Colonic mucosa (tissue), 4 donors: ENCODE measurements at places on chromosomes 6 and 20. TPM values are rescaled to one million over a fixed set of nuclear protein-coding genes. Genes with fewer than 3 reads are reported as not detected.

DNA sequence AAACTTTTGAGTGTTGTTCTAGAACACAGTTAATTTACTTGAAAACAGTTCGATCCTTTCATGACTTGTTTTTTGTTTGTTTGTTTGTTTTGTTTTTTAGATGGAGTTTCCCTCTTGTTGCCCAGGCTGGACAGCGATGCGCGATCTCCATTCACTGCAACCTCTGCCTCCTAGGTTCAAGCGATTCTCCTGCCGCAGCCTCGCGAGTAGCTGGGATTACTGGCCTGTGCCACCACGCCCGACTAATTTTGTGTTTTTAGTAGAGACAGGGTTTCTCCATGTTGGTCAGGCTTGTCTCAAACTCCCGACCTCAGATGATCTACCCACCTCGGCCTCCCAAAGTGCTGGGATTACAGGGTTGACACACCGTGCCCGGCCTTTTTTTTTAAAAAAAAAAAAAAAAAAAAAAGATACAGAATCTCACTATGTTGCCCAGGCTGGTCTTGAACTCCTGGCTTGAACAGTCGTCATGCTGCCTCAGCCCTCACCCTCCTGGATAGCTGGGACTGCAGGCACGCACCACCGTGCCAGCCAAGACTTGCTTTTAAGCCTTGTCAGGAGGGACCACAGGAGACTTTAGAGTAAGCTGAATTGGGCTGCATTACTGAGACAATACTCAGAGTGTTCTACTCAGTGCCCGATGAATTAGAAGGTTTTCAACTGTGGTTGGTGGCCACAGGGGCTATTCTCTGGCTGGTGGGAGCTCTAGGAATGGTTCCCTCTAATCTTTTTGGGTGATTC lies 76.7 kb upstream of the SLC22A16 start:
- DNase-seq = no peak

- no peak for DNase-seq
Observed at GRCh38 chr6:107811591-107812218, 12.4 kb downstream of the SCML4 start.

The WFDC2 gene
- total RNA-seq = 285 TPM

DNA sequence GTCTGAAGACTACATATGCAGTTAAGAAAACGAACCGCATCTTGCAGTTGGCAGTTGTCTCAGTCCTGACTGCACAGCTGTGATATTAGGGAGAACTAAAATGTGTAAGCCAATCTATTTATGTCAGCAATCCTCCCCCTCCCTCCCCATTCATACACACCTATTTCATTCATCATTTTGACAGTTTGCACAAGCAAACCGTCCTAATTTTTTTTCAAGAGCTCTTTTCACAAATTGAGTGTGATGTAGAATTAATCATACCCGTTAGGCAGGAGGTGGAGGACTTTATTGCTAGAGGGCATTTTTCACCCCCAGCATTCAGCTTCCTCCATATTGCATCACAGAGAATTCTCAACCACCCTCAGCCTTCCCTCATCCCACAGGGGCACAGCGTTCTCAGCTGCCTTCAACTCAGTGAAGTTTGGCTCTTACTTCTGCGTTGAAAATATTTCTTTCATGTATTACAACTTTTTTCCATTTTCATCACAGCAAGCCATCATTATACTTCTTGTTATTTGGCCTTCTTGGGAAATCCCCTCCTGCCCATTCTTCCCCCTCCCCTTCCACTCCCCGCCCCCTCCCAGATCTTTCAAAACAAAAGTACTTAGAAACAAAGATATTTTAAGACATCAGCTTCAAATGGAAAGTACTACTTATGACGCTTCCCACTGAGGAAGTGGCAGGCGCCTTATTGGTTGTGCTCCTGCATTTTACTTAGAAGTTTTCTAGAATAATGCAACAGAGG lies 37.5 kb downstream of the NOX3 start:
- DNase-seq = peak; percentile 22

GRCh38 chr6:32439602-32440214 lies at the start of gene HLA-DRA:
HLA-DRA (plus strand) TSS chr6:32439887; CDS start chr6:32439951, 64 bp downstream.
- DNase-seq = peak; percentile 25

- no peak for DNase-seq
Observed at GRCh38 chr20:5920581-5920980, 29.8 kb downstream of the TRMT6 start.

The BYSL gene
- total RNA-seq = 16.4 TPM

DNA sequence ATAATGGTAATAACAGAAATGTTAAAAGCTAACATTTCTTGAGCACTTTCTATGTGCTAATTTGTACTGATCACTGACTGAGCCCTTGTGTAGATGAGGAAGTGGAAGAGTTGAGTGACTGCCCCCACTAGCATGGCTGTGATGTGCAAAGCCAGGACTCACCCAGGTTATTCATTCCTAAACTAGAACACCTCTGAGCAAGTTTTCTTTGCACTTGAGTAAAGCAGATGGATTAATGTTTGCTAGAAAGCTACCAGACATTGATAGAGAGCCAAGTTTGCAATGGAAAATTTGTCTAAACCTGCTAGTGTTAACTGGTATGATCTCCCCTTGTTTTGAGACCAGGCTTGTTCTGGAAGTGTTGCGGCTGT lies 467.4 kb upstream of the PLCB4 start:
- no peak for DNase-seq

- no peak for DNase-seq
Observed at GRCh38 chr6:3499603-3500002, 42.8 kb upstream of the SLC22A23 start.

DNA sequence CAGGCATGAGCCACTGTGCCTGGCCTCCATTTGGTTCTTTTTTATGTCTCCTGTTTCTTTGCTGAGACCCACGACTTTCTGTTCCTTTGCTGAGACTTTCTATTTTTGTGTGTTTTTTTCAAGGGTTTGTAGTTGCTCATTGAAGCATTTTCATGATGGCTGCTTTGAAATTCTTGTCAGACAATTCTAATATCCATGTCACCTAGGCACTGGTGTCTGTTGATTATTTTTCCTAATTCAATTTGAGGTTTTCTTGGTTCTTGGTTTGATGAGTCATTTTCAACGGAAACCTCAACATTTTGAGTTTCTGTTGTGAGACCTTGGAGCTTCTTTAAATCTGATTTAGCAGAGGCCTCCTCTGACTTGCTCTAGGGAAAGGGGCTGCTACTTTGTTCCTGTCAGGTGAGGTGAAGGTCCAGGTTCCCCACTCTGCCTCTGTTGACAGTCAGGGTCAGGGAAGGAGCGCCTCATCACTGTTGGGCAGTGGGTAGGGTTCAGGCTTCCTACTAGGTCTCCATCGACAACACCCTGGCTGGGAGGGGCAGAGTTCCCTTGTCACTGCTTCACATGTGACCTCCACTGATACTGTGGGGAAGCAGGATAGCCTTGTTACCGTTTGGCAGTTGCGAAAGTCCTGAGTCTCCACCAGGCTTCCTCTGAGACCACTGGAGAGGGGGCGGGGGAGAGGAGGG lies 67.2 kb upstream of the RNF24 start:
- no peak for DNase-seq

The LY6G5C gene
- 1.9 TPM for total RNA-seq

DNA sequence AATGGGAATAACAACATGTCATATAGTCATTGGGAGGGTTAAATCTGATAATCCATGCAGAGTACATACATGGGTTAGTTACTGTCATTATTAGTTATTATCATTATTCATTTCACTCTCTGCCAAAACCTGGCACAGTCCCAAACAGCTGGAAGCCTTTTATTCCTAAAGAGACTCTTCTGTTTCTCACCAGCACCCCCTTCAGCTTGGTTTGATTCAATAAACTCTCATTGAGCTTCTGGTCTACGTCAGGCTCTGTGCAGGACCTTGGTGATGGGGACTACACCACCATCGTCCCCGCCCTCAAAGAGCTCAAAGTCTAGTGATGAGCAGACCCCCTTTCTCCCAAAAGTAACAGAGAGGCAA lies 2.3 kb downstream of the KCNK15 start:
- no peak for DNase-seq

GRCh38 chr6:145866456-145867396 lies 52.1 kb upstream of the FBXO30 start:
- DNase-seq = no peak

GRCh38 chr6:116685437-116685993 lies 4.5 kb downstream of the KPNA5 start:
- DNase-seq = no peak

The RUNX2 gene
- total RNA-seq = 1.7 TPM

- peak; percentile 33 for DNase-seq
Observed at GRCh38 chr6:85126485-85127167, 323.3 kb upstream of the NT5E start.

GRCh38 chr6:114816678-114817077 lies 473.9 kb upstream of the HS3ST5 start:
- no peak for DNase-seq

GRCh38 chr20:1619861-1620444 lies at the start of gene SIRPB1:
SIRPB1 (minus strand) TSS chr20:1620009; CDS start chr20:1619944, 65 bp downstream.
- DNase-seq = no peak
